Right atrium auricular region (tissue), 2 donors: ENCODE measurements at places on chromosomes 11 and 22. TPM values are rescaled to one million over a fixed set of nuclear protein-coding genes. Genes with fewer than 3 reads are reported as not detected.

DNA sequence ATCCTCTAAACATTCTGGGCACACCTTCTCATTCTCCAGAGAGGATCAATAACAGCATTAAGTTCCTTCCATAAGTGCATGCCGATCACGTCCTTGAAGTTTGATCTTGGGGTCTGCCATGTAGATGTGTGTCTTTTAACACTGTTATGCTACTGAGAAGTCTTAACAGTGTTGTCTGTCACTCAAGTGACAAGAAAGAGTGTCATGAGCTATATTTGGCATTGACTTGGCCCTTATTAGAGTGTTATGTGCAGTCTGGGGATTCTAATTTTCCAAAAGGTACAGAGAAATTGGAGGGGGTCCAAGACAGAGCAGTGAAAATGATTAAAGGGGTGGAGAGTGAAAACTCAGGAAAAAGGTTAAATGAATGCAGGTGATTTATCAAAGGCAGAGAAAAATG is 107.1 kb upstream of the OPCML start:
- H3K36me3 ChIP-seq = no peaks in the 10 kb centered on the region
- H3K27me3 ChIP-seq = no peaks in the 10 kb centered on the region
- H3K4me3 ChIP-seq = no peak overlapping the region

GRCh38 chr11:115242982-115243381 is 261.2 kb downstream of the CADM1 start:
- no peaks in the 10 kb centered on the region for H3K36me3 ChIP-seq
- no peak overlapping the region for H3K4me3 ChIP-seq
- H3K27me3 ChIP-seq = no peaks in the 10 kb centered on the region
- peaks cover 4% of the 10 kb centered on the region for H3K4me1 ChIP-seq
- DNase-seq = no peak

The RGL4 gene
- not detected for total RNA-seq

The MB gene
- total RNA-seq = 9,762 TPM

- DNase-seq = no peak
- no peaks in the 10 kb centered on the region for H3K36me3 ChIP-seq
Measured at GRCh38 chr11:87392665-87393064, 354.9 kb downstream of the TMEM135 start.

GRCh38 chr11:96538104-96538503 is 148.3 kb downstream of the JRKL start:
- no peaks in the 10 kb centered on the region for H3K4me1 ChIP-seq
- no peak overlapping the region for H3K4me3 ChIP-seq
- no peak for DNase-seq

The OR10A2 gene
- total RNA-seq = not detected

The SEPTIN3 gene
- total RNA-seq = 0.07 TPM

DNA sequence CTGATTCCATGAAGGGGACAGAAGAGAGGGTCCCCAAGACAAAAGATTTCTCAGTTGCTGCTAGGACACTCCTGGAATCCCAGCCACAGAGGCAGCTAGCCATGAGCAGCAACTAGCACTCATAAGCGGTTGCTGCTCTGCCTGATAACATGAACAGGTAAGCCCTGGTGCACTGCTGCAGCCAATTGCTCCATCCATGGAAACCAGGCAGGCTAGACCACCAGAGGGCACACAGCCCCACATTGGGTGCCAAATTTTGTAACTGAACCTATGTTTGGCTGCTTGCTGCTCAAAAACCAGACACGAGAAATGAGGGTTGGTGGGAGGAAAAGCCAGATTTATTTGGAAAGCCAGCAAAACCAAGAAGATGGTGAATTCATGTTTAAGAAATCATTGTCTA is 21.9 kb upstream of the QSER1 start:
- no peak overlapping the region for H3K27ac ChIP-seq
- H3K36me3 ChIP-seq = no peaks in the 10 kb centered on the region
- no peaks in the 10 kb centered on the region for H3K27me3 ChIP-seq

The BTG4 gene
- not detected for total RNA-seq

GRCh38 chr11:102111011-102111786 is 952 bp downstream of the YAP1 start:
- no peaks in the 10 kb centered on the region for H3K4me1 ChIP-seq
- H3K27ac ChIP-seq = peak overlapping the region; percentile 95
- peak overlapping the region; percentile 84 for H3K4me3 ChIP-seq
- peaks cover 6% of the 10 kb centered on the region for H3K36me3 ChIP-seq
- H3K27me3 ChIP-seq = no peaks in the 10 kb centered on the region

The NRXN2 gene
- total RNA-seq = 0.85 TPM

DNA sequence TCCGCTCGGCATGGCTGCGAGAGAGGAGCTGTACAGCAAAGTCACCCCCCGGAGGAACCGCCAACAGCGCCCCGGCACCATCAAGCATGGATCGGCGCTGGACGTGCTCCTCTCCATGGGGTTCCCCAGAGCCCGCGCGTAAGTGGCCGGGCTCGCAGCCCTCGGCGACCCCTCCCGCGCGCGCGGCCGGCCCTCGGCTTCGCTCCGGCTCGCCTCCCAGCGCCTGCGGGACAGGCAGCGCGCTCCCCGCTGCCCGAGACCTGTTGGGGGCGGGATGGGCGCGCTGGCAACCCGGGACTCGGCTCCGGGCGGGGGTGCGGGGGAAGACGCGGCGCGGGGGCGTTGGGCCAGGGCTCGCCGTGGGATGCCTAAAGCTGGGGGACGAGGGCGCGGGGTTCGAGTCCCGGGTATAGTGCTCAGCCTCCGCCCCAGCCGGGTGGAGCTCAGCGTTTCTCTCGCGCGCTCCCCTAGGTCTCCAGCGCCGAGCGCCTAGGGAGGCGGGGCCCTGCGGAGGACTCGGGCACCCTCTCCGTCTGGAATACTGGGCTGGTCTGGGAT is 630 bp downstream of the UBASH3B start:
- H3K27ac ChIP-seq = peak overlapping the region; percentile 92
- H3K4me3 ChIP-seq = peak overlapping the region; percentile 70
- H3K4me1 ChIP-seq = peaks cover 17% of the 10 kb centered on the region
- no peak for DNase-seq
- no peaks in the 10 kb centered on the region for H3K27me3 ChIP-seq
- H3K36me3 ChIP-seq = no peaks in the 10 kb centered on the region

The APOA4 gene
- total RNA-seq = not detected

GRCh38 chr11:93737904-93738612 is 3.2 kb downstream of the TAF1D start:
- no peak overlapping the region for H3K27ac ChIP-seq
- no peaks in the 10 kb centered on the region for H3K27me3 ChIP-seq
- H3K36me3 ChIP-seq = peaks cover 62% of the 10 kb centered on the region
- no peak overlapping the region for H3K4me3 ChIP-seq

The HEPHL1 gene
- total RNA-seq = not detected

The ASPHD2 gene
- 0.11 TPM for total RNA-seq

- H3K27me3 ChIP-seq = no peaks in the 10 kb centered on the region
- H3K4me1 ChIP-seq = no peaks in the 10 kb centered on the region
- DNase-seq = peak; percentile 93
- H3K36me3 ChIP-seq = peaks cover 4% of the 10 kb centered on the region
- peak within 1 kb of the TSS; percentile 86 for H3K4me3 ChIP-seq
Measured at GRCh38 chr11:33039274-33040032, at the start of gene TCP11L1. Gene TCP11L1, plus strand, starts transcription at chr11:33039572. Its CDS starts 4,202 bp downstream, at chr11:33043774.

DNA sequence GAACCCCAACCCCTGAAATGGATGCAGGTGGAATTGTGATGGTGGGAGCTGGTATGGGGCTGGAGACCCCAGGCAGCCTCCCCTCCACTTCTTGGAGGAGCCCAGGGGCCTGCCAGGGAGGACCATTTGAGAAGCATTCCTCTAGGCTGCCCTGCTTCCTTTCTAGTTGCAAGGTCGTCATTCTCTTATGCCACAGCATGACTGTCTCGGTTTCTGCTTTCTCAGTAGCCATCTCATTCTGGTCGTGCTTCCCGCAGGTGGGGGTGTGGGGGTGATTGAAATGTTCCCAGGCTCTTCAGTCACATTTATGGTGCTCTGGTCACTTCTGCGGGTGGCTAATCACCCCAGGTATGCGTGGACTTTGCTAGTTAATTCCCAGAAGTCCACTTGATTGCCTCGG is 223.7 kb upstream of the TBCEL start:
- H3K4me3 ChIP-seq = no peak overlapping the region
- no peaks in the 10 kb centered on the region for H3K36me3 ChIP-seq
- H3K27ac ChIP-seq = no peak overlapping the region

GRCh38 chr11:130208241-130209127 is 48.9 kb downstream of the ST14 start:
- H3K4me3 ChIP-seq = no peak overlapping the region
- no peaks in the 10 kb centered on the region for H3K36me3 ChIP-seq
- H3K27me3 ChIP-seq = no peaks in the 10 kb centered on the region
- H3K27ac ChIP-seq = no peak overlapping the region
- H3K4me1 ChIP-seq = no peaks in the 10 kb centered on the region

GRCh38 chr11:2303627-2304505 is 2.1 kb downstream of the TSPAN32 start:
- no peaks in the 10 kb centered on the region for H3K4me1 ChIP-seq
- peak overlapping the region; percentile 83 for H3K27ac ChIP-seq
- H3K4me3 ChIP-seq = no peak overlapping the region
- peak; percentile 57 for DNase-seq

The STK33 gene
- total RNA-seq = 23.0 TPM

The GAL3ST1 gene
- 0.33 TPM for total RNA-seq

DNA sequence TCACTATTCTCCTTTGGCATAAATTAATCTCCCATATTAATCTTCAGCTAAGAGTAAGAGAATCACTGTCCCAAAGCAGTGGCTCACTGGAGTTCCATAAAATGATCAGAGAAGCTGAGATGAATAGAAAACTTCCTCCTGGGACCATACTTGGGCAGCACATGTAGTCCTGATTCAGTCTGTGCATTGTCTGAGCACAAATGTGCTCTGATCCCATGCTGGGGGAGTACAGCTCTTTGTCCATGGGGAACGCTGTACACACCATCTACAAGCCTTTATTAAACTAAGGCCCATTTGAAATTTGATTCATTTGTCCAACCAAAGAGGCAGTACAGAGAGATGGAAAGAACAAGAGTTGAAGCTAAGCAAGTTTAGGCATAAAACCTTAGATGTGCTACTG is 147.4 kb upstream of the PGR start:
- no peak overlapping the region for H3K4me3 ChIP-seq
- no peaks in the 10 kb centered on the region for H3K36me3 ChIP-seq
